ENCODE measurements at places on chromosomes 7 and 10.

DNA sequence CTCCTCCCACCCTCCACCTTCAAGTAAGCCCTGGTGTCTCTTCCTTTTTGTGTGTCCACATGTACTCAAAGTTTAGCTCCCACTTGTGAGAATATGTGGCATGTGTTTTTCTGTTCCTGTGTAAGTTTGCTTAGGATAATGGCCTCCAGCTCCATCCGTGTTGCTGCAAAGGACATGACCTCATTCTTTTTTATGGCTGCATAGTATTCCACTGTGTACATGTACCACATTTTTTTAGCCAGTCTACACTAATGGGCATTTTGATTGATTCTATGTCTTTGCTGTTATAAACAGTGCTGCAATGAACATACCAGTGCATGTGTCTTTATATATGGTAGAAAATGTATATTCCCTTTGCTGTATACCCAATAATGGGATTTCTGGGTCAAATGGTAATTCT lies 710.9 kb downstream of the CCSER2 start:
- no peak for DNase-seq

DNA sequence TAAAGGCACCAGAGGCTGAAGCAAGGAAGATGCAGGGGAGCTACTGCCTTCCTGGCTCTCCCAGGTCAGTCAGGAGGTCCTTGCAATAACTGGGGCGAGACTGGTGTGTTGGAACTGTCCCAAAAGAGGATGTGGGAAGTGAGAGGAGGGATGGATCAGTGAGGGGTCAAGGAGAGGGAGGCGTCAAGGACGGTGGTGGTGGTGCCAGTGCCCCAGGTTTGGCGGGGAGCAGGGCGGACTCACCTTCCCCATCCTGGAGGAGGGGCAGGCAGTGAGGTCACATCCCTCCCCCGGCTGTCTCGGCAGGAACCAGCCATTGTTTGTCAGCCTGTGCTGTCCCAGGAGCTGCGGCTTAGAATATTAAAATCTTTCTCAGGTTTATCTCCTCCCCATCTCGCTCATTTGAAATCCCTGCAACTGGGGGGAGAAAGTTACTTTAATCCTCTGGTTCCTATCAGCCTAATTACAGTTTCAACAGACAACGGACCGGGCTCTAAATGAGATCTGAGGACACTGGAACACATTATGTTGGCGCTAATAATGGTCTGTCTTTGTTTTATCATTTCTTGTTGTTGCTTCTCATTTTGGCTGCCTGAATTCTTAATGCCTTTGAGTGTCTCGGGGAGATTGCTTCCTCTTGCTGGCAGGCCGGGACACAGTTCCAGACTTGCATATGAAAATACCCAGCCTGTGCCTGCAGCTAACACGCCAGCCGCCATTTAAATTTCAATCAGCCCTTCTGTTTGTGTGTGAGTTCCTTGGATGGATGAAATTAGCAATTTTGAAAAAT lies 387.5 kb downstream of the RPS24 start:
- DNase-seq, result no peak

GRCh38 chr10:59505926-59506325 lies 143.6 kb upstream of the FAM13C start:
- DNase-seq, result no peak

GRCh38 chr10:62655337-62655994 lies 149.1 kb upstream of the ADO start:
- DNase-seq, result no peak

GRCh38 chr10:77513781-77514331 lies 123.8 kb downstream of the KCNMA1 start:
- DNase-seq, result peak; percentile 96

DNA sequence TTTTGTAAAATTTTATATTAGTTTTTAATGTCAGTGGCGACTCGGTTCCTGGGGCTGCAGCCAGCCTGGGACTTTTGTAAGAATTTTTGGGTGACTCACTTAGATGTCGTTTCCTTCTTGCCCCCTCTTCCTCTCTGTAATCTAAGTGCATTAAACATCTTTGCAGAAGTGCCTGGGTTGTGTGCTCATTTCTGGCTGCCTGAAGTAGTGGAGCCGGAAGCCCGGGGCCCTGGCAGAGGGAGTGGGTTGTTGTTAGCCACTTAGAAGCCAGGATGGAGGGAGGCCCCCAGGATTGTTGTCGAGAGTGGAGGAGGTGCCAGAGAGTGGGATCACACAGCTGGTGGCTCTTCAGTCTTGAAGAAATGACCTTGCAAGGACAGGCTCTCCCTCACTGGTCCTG lies 11.0 kb upstream of the TRIM8 start:
- peak; percentile 34 for DNase-seq

- no peak for DNase-seq
Observed at GRCh38 chr10:89301721-89302445, at the start of gene IFIT2. TSS of gene IFIT2 (plus strand) at chr10:89302046. CDS start at chr10:89302124, 78 bp downstream.

GRCh38 chr7:38306914-38307313 lies 33.5 kb upstream of the TARP start:
- DNase-seq, result no peak

- DNase-seq, result no peak
Observed at GRCh38 chr7:29084832-29085231, 61.5 kb downstream of the CPVL start.

- DNase-seq, result no peak
Observed at GRCh38 chr10:127149501-127150081, 46.8 kb downstream of the INSYN2A start.

DNA sequence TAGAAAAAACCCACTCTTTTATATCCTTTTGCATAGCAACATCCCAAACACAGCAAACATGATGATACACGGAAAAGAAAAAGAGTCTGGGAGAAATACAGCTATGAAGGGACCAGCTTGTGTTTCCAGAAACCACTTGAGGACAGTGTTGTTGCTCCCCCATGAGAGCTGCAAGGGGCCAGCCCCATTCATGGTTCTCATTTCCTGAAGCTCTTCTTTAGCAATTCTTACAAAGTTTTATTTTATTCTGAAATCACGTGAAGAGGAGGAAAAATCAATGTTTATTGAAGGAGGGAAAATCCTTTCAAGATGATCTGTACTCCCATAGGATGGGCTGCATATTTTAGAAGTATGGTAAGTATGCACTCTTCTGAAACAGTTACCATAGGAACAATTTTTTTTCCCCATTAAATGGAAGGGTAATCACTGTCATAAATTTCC lies 17.5 kb upstream of the PRTFDC1 start:
- DNase-seq, result no peak

GRCh38 chr7:152435384-152436110 lies at the start of gene KMT2C:
TSS of gene KMT2C (minus strand) at chr7:152436003. CDS start at chr7:152435786, 217 bp downstream.
- DNase-seq, result no peak

DNA sequence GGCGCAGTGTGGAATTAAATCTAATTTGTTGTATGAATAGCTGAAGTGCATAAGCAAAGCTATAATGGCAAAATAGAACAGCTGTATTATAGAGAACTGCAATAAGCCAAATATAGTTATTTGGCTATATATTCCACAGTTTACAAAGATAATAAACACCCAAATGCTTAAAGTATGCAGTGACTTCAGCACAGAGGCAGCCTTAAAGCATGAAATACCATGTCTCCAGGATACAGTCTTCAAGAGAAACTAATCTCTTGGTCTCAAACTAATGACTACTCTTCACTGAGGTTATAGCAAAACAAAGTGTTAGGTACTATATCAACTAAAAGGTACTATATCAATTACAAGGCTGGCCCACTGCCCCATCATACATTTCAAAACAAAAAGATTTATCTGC lies 48.0 kb downstream of the NT5C2 start:
- DNase-seq, result no peak

DNA sequence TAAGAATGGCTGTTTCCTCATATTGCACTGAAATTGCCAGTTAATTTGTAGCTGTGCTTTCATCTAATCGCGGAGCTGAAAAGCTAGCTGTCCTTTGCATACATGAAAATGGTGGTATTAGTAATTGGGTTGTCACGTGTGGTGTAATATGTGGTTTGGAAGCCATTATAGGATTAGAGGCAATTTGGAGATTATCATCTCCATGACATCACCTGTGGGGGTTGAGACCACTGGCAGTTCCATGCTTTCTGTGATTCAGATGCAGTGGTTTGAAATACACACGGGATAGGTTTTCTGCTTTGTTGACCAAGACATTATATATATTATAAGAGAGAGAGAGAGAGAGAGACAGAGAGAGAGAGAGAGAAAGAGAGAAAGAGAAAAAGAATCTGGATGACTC lies 180.8 kb downstream of the RAB11FIP2 start:
- no peak for DNase-seq

GRCh38 chr10:36351159-36351558 lies 709.1 kb upstream of the FZD8 start:
- DNase-seq, result no peak

GRCh38 chr7:131105799-131106680 lies 221.6 kb upstream of the MKLN1 start:
- DNase-seq, result peak; percentile 66

- no peak for DNase-seq
Observed at GRCh38 chr10:34814223-34814912, 728 bp downstream of the PARD3 start.

- no peak for DNase-seq
Observed at GRCh38 chr7:149727899-149728476, 45.4 kb downstream of the ZNF467 start.

DNA sequence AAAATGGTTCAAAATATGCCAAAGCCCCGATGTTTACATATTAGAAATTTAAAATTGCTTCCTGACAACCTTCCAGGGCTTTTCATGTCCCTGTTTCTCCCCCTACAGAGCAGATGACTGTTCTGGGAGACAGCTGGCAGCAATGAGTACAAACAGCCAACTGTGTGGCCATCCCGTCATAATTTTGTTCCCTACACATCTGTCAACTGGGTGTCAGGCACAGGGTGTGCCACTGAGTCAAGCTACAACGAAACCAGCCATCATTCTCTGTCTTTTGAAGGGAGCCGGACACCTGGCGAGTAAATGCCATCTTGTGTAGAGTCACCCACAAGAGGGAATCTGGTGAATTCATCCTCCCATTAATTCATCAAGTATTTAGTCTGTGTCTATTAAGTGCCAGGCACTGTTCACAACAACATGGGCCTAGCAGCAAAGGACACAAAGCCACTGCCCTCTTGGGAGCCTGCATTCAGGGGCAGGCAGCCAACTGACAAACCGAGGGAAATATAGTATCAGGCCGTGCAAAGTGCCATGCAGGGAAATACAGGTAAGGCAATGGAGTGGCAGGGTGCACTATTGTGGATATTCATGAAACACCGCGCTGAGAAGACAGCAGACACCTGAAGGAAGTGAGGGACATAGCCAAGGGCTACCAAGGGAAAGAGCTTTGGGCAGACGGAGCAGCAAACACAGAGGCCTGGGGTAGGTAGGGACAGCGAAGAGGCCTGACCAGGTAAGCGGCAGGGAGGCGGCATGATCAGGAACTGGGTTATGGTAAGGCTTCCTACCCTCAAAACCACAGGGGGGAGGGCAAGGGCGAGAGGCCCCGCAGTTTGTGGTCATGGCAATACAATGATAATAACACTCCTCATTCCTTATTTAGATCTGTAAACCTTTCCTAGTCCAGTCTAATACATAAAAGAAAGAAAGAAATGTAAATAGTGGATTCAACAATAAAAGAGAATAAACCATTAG lies 213.6 kb downstream of the FAM107B start:
- no peak for DNase-seq

DNA sequence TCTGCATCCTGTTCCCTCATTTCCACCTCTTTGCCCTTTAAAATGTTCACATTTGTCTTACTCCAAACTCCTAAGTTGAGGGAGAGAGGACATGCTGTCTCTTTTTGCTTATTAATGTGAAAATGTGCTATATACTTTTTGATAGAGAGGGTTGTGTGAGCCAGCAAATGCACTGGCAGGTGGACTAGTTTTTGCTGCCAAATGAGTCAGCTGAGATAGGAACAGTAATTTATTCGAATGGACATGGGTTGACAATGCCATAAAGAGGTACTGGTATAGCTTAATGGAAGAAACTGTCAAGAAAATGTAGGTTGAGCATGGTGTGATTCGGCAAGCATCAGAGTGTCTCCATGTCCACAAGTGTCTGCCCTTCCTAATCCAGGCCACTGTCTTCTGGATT lies 9.2 kb upstream of the TRUB1 start:
- no peak for DNase-seq

GRCh38 chr7:143384148-143384547 lies 3.0 kb downstream of the ZYX start:
- DNase-seq, result no peak

- DNase-seq, result no peak
Observed at GRCh38 chr7:94838717-94839116, 68.7 kb upstream of the PPP1R9A start.

- no peak for DNase-seq
Observed at GRCh38 chr10:34798654-34799053, 16.4 kb downstream of the PARD3 start.

GRCh38 chr10:17453373-17454091 lies 863 bp downstream of the ST8SIA6 start:
- DNase-seq, result peak; percentile 76

GRCh38 chr7:44767134-44767911 lies 18.7 kb downstream of the ZMIZ2 start:
- DNase-seq, result no peak

DNA sequence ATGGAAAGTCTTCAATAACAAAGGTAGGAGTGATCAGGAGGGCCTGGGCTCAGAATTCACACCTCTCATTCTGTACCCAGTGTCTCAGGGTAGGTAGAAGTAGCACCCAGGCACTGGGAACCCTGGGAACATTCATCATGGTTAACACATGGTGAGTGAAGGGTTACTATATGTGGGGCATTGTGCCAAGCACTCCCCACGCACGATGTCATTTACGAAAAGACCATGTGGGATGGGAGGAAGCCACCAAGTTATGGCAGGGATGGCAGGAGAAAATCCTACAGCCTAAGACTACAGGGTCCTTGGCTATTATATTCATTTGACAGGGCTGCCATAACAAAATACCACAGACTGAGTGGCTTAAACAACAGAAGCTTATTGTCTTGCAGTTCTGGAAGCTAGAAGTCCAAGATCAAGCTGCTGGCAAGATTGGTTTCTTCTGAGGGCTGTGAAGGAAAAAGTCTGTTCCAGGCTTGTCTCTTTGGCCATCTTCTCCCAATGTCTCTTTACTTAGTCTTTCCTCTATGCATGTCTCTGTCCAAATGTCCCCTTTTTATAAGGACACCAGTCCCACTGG lies 27.7 kb upstream of the DDIT4 start:
- no peak for DNase-seq

GRCh38 chr7:94177441-94177840 lies 173.3 kb upstream of the BET1 start:
- no peak for DNase-seq

DNA sequence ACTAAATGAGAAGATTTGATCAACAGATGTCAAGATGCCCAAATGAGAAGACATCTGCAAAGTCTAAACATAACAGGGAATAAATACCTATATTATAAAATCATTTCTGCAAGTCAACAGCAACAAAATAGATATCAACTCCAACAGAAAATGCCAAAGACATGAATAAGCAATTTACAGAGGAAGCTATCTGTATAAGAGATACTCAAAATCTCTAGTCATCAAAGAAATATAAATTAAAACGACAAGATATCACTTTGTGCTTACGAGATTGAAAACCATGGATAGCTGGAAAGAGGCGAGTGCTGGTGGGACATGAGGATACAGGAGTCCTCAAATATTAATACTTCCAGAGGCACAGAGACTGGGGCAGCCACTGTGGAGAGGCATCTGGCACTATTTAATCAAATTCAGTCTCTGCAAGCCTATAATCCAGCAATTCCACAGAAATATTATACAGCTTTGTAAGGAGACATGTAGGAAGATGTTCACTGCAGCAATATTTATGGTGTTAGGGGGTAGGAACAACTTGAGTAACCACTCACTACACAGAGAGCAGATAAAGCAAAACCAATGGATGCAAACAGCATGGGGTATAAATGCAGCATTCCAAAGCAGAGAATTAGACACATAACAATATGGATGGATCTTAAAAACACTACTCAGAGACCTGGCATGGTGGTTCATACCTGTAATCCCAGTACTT lies 4.8 kb downstream of the DNMBP start:
- DNase-seq, result no peak

Data from RWPE2 (cell line).